ENCODE measurements at places on chromosomes 1 and 21. TPM values are rescaled to one million over a fixed set of nuclear protein-coding genes. Genes with fewer than 3 reads are reported as not detected.

DNA sequence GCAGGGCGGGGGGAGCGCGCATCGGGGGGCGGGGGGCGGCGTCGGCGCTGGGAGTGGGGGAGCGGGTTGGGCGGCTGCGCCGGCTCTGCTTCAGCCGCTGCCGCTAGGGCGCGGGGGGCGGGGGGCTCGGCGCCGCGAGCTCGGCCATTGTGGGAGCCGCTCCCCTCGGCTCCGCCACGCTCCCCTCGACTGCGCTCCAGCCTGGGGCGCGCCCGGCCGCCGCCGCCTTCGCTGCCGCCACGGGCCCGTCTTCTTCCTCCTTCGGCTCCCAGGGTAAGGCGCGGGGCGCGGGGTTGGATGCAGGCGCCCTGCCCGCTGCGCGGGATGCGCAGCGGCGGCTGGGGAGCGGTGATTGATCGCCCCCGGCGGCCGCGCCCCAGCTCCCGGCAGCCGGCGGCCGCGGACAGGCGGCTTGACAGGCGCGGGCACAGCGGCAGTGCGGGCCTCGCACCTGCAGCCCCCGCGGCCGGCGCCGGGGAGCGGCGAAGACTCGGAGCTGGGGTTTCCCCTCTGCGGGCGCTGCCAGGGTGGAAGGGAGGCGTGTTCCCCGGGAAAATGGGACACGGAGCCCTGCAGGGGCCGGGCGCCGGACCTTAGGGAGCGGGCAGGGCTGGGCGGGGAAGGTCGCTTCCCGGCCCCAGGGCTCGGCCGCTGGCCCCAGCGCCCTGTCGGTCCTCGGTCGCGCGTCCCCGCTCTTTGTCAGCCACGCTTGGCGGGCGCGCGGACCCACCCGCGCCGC, 55.3 kb downstream of the NDUFS5 start:
- no peaks in the 10 kb centered on the region for H3K4me1 ChIP-seq
- H3K36me3 ChIP-seq, result no peaks in the 10 kb centered on the region
- DNase-seq, result no peak
- H3K27ac ChIP-seq, result no peak overlapping the region
- H3K4me3 ChIP-seq, result peak overlapping the region; percentile 48

- H3K36me3 ChIP-seq, result no peaks in the 10 kb centered on the region
- no peak overlapping the region for H3K27ac ChIP-seq
- H3K4me1 ChIP-seq, result no peaks in the 10 kb centered on the region
- H3K4me3 ChIP-seq, result no peak overlapping the region
- DNase-seq, result no peak
These were observed 87.0 kb upstream of the IRF2BP2 start for GRCh38 chr1:234697015-234697414.

DNA sequence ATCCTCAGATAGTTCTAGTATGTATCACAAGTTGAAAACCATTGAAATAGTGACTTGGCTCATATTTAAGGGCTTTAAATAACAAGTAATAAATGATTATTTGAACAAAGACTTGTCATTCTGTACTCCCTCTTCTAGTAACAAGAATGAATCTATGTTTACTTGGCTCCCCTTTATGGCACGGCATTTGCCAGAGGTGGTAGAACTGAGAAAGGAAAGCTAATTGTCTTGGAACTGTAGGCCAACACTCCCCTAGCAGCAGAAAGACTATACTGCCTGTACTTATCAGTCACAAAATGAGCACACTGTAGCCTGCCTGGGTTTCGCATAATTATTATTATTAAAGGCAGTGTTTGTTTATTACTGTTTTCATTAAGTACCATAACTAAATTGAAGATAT, 29.6 kb upstream of the SMYD2 start:
- no peaks in the 10 kb centered on the region for H3K36me3 ChIP-seq
- no peak overlapping the region for H3K27ac ChIP-seq
- no peaks in the 10 kb centered on the region for H3K27me3 ChIP-seq

- DNase-seq, result no peak
- no peak overlapping the region for H3K4me3 ChIP-seq
- no peaks in the 10 kb centered on the region for H3K27me3 ChIP-seq
- no peaks in the 10 kb centered on the region for H3K4me1 ChIP-seq
These were observed 21.8 kb downstream of the ENAH start for GRCh38 chr1:225631021-225631663.

- DNase-seq, result no peak
- H3K4me3 ChIP-seq, result no peak overlapping the region
- H3K4me1 ChIP-seq, result no peaks in the 10 kb centered on the region
These were observed 21.1 kb upstream of the ZRANB2 start for GRCh38 chr1:71101839-71102376.

DNA sequence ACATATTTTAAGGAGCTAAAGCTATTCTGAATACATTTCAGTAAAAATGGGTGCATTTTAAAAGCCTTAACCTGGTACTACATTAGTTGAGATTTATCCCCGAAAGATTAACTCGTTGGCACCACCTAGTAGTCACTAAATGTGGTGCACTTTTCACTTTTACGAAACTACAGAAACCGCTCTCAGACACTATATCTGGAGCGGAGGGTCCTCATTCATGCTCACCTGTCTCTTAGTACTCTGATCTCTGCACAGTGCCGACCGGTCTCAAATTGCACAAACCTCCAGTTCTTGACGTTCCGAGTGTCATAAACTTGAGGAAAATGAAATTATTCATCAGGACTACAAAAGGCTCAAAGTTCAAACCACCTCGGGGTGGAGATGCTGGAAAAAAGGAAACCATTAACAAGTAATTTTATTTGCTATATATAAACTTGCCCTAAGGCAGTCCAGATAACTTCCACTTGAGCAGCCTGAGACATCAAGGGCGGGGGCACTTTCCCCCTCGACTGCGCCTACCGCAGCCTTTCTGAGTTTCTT, 722 bp downstream of the LZIC start:
- DNase-seq, result no peak
- H3K27ac ChIP-seq, result peak overlapping the region; percentile 79
- peak overlapping the region; percentile 77 for H3K4me3 ChIP-seq
- H3K4me1 ChIP-seq, result no peaks in the 10 kb centered on the region
- H3K36me3 ChIP-seq, result no peaks in the 10 kb centered on the region

DNA sequence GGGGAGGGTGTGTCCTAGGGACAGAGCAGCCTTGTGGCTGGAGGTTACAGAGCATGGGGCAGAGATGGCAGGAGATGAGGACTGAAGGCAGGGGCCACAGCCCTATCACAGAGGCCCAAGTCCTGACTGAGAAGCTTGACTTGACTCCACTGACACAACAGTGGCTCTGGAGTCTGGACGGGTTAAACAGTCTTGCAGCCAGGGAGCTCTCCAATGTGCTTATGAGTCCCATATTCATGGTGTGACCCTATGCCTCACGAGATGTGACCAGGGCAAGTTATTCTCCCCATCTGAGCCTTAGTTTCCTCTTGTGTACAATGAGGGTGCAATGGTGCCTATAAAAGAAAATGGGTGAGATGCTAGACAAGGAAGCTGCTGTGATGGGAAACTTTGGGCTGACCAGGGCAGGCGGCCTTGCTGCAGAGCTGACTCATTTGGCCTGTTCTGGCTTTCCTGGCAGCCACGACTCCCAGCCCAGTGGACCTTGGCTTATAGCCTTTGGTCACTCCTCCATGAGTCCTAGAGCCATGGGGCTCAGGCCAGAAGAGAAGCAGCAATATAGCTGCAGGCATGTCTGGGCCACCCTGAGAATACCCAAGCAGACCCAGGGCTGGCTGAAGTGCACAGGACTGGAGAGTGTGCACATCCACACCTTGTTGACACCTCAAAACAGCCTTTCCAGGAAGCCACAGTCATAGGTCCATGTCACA, 2.8 kb upstream of the TTC22 start:
- H3K27ac ChIP-seq, result no peak overlapping the region
- H3K4me1 ChIP-seq, result no peaks in the 10 kb centered on the region
- H3K36me3 ChIP-seq, result no peaks in the 10 kb centered on the region
- H3K4me3 ChIP-seq, result no peak overlapping the region

- H3K36me3 ChIP-seq, result no peaks in the 10 kb centered on the region
- H3K4me1 ChIP-seq, result no peaks in the 10 kb centered on the region
- H3K4me3 ChIP-seq, result no peak overlapping the region
- H3K27ac ChIP-seq, result no peak overlapping the region
- no peak for DNase-seq
These were observed 15.7 kb downstream of the PRDM16 start for GRCh38 chr1:3084726-3085125.

DNA sequence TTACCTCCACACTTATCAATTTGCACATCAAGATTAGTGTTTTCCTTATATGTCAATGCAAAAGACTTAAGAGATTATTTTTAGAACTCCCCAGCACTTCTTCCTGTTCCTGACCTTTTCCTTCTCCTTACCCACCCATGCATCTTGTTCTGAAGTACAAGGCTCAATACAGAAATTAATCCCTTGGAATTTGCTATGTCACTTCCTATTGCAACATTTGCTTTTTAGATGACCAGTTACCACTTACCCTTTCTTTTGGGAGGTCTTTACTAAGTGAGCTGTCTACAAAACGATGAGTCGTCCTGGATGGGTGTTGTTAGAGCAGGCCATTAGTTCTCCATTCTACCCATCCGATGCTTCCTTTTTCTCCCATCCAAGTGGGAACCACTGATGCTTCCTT, 221.2 kb downstream of the FMN2 start:
- no peaks in the 10 kb centered on the region for H3K4me1 ChIP-seq
- H3K36me3 ChIP-seq, result no peaks in the 10 kb centered on the region
- DNase-seq, result no peak
- no peak overlapping the region for H3K4me3 ChIP-seq
- no peaks in the 10 kb centered on the region for H3K27me3 ChIP-seq

DNA sequence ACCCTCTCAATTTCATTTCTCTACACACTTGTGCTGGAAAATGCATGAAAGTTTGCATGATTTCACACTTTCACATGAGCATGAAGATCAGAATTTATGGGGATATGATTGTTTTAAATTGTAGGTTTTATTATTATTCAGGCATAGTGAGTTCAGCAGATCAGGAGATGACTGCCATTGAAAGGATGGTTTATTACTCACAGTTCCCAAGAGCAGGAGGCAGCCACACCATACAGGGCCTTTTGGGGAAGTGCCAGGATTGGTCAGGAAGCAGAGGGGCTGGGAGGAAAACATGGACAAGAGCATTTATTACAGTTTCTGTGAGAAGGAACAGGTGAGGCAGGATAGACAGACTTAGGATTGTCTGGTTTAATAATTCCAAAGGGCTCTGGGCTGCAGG, 114.6 kb upstream of the KCNJ15 start:
- no peak for DNase-seq
- no peaks in the 10 kb centered on the region for H3K4me1 ChIP-seq
- H3K4me3 ChIP-seq, result no peak overlapping the region

- DNase-seq, result no peak
- no peaks in the 10 kb centered on the region for H3K27me3 ChIP-seq
- no peaks in the 10 kb centered on the region for H3K4me1 ChIP-seq
- no peak overlapping the region for H3K27ac ChIP-seq
- no peaks in the 10 kb centered on the region for H3K36me3 ChIP-seq
These were observed 134.4 kb downstream of the LRRC7 start for GRCh38 chr1:69702085-69702484.

GRCh38 chr1:102724741-102725140, 383.6 kb downstream of the COL11A1 start:
- DNase-seq, result no peak
- no peak overlapping the region for H3K4me3 ChIP-seq
- H3K36me3 ChIP-seq, result no peaks in the 10 kb centered on the region
- H3K27ac ChIP-seq, result no peak overlapping the region

- H3K4me3 ChIP-seq, result no peak overlapping the region
- H3K27ac ChIP-seq, result no peak overlapping the region
- H3K4me1 ChIP-seq, result no peaks in the 10 kb centered on the region
- no peaks in the 10 kb centered on the region for H3K27me3 ChIP-seq
These were observed 715.7 kb upstream of the ZP4 start for GRCh38 chr1:238606457-238606856.

DNA sequence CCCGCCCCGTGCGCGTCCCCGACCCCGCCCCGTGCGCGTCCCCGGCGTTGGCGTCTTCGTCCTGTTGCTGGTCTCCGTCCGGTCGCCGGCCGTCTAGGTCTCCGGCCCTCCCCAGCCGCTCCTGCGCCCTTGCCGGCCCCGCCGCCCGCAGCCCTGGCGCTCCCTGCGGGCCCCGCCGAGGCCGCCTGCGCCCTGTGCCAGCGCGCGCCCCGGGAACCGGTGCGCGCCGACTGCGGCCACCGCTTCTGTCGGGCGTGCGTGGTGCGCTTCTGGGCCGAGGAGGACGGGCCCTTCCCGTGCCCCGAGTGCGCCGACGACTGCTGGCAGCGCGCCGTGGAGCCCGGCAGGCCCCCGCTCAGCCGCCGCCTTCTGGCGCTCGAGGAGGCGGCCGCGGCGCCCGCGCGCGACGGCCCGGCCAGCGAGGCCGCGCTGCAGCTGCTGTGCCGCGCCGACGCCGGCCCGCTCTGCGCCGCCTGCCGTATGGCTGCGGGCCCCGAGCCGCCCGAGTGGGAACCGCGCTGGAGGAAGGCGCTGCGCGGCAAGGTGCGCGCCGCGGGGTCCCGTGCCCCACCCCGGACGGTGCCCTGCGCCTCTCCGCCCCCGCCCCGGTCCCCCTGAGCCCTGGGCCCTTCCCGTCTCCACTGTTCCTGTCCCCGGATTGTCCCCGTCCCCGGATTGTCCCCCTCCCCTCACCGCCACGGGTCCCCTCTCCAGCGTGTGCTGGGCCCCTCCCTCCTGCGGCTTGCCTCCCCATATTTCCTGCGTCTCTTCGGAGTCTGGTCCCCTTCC, at the start of gene RNF187:
Gene RNF187 (plus strand): TSS at position 47 of the 789 bp plus-strand sequence.
- H3K4me1 ChIP-seq, result peaks cover 7% of the 10 kb centered on the region
- DNase-seq, result peak; percentile 82

Gene SERPINC1
- not detected for total RNA-seq

Gene GSTM5
- total RNA-seq, result 12.3 TPM

Gene ZP4
- total RNA-seq, result not detected

Gene HSD17B7
- 14.1 TPM for total RNA-seq

Gene GPR3
- 0.14 TPM for total RNA-seq

Gene HSPG2
- total RNA-seq, result 257 TPM

Gene CD5L
- not detected for total RNA-seq

Gene ACBD3
- total RNA-seq, result 46.7 TPM

Gene FCMR
- 1.7 TPM for total RNA-seq

Measured in prostate gland (tissue), 2 donors.